ENCODE measurements at places on chromosomes 12 and 14.

DNA sequence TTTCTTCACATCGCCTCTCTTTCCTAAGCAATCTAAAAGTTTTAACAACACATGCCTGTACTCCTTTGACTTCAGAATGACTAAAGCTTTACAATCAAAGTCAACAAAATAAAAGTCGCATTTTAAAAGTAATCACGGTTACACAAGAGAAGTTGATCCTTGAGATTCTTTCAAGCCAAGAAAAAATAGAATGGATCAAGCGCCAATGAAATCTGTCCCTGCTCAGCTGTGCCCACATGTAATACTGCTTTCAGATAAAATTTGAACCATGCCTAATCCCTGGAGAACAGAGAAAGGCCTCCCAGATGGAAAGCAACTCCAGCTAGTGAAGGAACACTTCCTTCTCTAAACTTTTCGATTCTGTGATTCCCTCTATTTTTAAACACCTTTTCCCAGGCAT lies 113.1 kb downstream of the FBXL14 start:
- DNase-seq: no peak

GRCh38 chr14:61219673-61220072 lies 61.5 kb downstream of the TMEM30B start:
- DNase-seq: no peak

DNA sequence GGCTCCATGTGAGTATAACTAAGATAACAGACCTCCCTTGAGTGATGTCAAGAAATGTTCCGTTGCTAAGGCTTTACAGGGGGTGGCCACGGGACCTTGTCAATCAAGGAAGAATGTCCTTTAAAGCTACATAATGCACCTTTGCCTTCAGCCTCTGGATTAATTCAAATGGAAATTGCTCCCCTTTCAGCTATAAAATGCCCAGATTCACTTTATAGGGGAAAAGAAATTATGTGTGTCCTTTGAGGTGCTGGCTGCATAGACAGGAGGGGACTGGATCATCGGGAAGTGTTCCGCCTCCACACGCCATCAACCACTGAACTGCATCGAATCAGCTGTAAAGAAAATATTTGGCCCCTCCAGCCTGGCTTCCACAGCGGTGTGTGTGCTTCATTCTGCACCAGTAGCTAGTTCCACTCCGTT lies 415.4 kb downstream of the DPF3 start:
- no peak for DNase-seq

GRCh38 chr12:6072302-6072752 lies 52.1 kb downstream of the VWF start:
- no peak for DNase-seq

- DNase-seq: no peak
Observed at GRCh38 chr14:49955024-49955423, 62.1 kb downstream of the ARF6 start.

GRCh38 chr14:22597265-22597664 lies 835 bp upstream of the ABHD4 start:
- no peak for DNase-seq

GRCh38 chr14:105883066-105884005 lies 357.0 kb downstream of the TMEM121 start:
- no peak for DNase-seq

DNA sequence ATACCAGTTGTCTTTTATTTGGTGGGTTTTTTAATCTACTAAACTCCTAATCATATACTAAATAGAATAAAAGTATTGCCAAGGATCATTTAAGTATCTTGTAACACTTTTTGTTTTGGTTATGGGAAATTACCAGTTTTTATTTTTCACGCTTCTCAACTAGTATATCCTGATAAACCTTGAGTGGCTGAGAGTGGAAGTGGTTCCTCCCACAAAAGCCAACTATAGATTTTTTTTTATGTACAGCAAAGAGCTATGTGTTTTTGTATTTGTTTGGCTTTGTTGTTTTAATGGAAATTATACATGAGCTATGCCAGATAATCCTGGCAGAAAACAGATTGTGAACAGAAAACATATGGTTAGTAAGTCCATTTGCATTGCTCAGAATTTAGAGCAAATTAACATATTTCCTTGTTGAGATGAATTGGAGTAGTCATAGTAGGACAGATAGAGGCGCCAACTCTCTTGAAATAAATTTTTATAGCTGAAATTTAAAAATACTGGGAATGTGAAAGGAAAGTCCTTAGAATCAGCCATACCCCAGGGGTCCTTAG lies 60.9 kb upstream of the PSMA6 start:
- DNase-seq: no peak

DNA sequence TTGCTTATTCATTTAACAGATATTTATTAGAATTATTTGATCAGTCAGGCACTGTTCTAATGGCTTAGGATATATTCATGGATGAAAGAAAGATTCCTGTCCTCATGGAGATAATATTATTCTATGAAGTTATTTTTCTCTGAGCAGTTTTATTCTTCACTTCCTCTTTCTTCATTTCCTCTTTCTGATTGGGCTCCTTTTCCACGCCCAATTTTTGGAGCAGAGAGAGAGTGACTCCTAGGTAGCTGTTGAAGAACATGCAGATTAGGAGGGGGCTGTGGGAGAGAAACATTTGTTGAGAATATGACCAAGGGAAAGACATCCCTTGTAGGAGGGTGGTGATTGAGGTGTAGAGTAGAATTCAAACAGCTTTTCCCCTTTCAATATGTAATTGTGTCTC lies 6.0 kb upstream of the YARS2 start:
- no peak for DNase-seq

DNA sequence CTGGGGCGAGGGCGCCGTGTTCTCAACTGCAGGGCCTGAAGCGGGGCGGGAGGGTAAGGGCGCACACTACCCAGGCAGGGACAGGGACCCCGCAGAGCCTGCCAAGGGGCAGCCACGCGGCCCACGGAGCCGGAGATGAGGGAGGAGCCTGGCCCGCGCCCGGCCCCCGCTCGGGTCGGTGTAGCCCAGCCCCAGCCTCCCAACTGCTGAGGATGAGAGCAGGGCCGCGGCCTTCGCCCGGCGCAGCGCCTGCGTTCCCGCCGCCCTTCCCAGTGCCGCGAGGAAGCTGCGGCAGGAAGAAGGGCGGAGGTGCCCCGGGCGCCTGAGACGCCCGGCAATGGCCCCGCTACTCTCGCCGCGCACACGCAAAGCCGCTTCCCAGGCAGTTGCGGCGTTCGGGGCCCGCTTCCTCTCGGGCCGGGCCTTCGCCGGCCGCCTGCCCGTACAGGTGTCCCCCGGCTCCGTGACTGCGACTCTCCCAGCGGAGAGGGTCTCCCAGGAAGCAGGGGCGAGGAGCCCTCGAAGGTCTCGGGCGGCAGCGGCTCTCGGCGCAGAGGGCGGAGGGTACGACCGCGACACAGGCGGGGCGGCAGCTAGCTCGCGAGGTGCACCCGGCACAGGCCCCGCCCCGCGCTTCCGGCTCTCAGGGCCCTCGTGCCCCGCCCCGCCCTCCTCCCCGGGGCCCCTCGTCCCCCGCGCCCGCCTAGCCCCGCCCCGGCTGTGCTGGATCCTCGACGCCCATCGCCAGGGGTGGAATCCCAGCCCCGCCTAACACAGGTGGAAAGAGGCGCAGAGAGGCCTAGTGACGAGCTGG lies 24.8 kb upstream of the YY1 start:
- peak; percentile 87 for DNase-seq

GRCh38 chr12:29888777-29889176 lies 105.0 kb upstream of the TMTC1 start:
- DNase-seq: no peak

- no peak for DNase-seq
Observed at GRCh38 chr12:1367331-1368291, 226.8 kb downstream of the FBXL14 start.

DNA sequence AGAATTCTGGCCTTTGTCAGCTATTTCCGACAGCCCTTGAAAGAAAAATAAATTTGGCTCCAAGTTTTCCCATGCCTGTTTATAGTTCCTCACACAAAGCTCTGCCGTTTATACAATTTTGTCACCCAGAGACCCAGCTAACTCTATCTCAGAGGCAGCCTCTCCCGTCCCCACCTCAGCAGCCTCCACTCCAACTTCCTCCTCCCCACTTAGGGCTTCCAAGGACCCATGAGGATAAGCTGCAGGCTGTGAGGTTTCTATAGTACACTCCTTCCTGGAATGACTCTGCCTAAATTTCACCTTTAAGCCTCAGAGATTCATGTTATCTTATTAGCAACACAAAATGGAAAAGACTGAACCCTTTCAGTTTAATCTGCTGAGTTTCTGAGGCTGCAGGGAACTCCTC lies 71.8 kb downstream of the TTC9 start:
- DNase-seq: no peak

DNA sequence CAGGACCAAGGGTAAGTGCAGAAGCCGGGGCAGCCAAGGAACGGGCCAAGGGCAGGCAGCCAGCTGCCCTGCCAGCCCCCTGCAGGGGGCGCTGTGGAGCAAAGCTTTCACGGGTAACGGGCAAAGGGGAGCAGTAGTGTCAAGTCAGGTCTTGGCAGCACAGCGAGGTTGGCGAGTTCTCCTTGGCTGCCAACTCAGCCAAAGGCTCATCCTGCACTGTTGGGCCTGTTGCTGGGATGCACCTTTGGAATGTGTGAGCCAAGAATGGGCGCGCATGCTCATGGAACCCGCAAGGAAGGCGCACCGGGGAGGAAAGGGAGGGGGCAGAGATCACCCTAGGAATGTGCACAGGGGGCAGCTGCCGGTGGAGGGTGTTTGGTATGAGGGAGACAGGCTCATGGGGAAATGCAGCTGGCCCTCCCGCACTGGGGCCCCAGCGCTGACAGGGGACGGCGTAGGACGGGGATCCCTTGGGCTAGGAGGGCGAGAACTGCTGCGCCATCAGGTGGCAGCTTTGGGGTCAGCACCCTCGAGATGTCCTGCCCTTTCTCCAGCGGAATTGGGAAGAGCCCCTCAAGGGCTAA lies 138.0 kb downstream of the ASCL4 start:
- peak; percentile 28 for DNase-seq

DNA sequence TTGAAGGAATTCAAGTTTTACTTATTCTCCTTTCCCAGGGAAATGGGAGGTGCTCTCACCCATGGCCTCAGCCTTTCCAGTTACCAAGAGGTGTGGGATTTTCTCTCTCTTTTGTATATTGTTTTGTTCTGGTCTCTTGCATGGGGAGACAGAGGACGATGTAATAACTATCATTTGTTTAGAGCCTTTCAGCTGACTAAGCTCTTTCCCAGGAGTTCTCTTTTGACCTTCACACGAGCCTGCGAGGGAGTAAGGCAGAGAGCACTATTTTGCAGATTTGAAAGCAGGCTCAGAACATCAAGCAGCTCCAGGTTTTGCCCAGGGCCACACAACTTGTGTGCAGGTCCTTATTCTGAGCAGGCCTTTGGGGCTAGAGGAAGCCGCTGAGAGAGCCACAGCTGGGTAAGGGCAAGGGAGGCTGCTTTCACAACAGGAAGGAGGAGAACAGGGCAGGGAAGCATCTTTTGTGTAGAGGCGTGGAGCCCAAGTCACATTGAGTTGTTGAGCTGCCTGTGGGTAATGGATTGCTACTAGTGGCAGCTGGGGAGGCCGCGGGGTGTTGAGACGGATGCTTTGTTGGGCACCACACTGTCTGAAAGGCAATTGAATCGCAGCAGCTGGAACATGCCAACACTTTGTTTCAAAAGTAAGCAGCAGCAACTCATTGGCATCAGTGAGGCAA lies 116.2 kb downstream of the PRMT8 start:
- DNase-seq: no peak

DNA sequence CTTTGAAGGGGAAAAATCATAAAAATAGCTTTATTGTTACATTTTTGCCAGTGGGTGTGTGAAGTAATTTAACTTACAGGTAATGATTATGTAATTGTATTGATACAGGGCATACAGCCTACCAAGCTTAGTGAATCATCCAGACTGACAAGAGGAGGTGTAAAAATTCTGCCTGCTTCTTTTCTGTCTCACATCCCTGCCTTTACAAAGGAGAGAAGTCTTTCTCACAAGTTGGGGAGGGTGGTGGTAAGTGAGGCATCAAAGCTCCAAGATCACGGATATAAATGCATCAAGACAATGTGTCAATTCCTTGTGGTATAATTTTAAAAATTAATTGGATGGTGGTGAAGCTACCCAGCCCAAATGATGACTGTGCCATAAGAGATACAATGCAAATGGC lies 39.0 kb upstream of the G2E3 start:
- no peak for DNase-seq

- DNase-seq: no peak
Observed at GRCh38 chr14:90508536-90509254, 111.9 kb downstream of the CALM1 start.

DNA sequence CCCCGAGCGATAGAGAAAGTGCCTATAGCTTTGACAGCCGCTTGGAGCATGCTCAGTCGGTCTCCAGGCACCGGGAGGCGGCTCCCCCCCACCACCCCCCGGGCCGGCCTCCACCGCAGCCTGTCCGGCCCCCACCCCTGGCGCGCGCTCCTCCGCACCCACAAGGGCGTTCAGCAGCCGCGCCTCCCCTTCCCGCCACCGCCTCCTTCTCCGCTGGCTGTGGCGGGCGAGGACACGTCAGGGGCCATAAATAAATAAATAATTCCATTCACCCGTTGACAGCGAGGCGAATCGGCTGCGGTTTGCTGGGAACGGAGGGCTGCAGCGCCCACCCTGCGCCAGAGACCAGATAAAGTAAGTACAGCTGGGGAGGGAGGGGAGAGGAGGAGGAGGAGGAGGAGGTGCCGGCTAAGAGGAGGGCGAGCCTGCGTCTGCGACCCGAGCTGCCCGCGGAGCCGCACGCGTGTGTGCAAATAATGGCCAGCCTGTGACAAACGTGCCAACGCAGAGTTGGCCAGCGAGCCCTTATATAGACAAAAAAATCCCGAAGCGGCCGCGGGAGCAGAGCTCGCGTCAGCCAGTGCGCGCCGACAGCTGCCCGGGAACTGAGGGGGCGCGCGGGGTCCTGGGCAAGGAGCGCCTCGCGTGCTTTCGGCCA lies at the start of gene SLC16A7:
TSS of gene SLC16A7 (plus strand) at position 147 of the 658 bp plus-strand sequence. CDS start 108,773 bp downstream, outside the sequence.
- peak; percentile 82 for DNase-seq

DNA sequence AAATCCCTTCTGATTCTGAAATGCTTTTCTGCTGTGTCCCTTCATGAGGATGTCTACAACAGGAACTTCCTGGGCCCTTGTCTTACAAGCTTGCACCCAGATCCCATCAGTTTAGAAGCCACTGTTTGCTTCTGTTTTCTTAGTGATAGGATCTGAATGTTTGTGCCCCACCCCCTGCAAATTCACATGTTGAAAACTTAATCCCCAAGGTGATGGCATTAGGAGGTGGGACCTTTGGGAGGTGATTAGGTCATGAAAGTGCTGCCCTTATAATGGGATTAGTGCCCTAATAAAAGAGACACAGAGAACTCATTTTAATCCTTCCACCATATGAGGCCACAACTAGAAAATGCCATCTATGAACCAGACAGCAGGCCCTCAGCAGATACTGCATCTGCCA lies 36.0 kb upstream of the GNPNAT1 start:
- no peak for DNase-seq

DNA sequence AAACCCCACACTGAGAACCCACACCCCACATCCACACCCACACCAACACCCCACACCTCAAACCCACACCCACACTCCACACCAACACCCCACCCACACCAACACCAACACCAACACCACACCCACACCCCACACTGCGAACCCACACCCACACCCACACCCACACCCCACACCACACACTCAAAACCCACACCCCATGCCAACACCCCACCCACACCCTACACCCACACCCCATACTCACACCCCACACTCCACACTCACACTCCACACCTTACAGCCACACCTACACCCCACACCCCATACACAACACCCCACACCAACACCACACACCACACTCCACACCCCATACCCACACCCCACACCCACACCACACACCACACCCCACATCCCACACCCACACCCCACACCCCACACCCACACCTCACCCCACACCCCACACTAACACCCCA lies 38.0 kb downstream of the TMEM120B start:
- DNase-seq: peak; percentile 36
